Naive thymus-derived CD8-positive, alpha-beta T cell (primary cell): ENCODE measurements at places on chromosomes 6 and 20. TPM values are rescaled to one million over a fixed set of nuclear protein-coding genes. Genes with fewer than 3 reads are reported as not detected.
A peak's percentile ranks its signal among the peaks of the same experiment; 100 is the strongest.

- no peak overlapping the region for H3K4me3 ChIP-seq
- no peaks in the 10 kb centered on the region for H3K4me1 ChIP-seq
Observed at GRCh38 chr6:158445426-158446085, 114.3 kb upstream of the TMEM181 start.

DNA sequence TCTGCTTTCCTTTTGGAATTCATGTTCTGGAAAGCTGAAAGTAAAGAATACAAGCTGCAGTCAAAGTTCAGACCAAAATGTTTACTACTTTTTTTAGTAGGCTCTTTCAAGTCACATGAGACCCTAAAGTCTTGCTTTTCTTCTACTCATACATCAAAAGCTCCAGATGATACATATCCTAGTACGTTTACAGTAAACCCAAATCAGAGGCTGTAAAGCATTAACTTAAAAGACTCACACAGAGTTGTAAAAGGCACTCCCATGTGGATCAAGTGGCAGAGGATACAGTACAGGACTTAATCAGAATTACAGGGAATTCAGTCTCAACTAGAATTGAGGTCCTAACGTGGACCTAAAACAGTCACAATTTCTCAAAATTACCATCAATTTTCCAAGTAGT is 40.7 kb downstream of the STK38 start:
- peak overlapping the region; percentile 57 for H3K4me3 ChIP-seq
- H3K27me3 ChIP-seq = no peaks in the 10 kb centered on the region
- H3K27ac ChIP-seq = peak overlapping the region; percentile 78
- peaks cover 41% of the 10 kb centered on the region for H3K4me1 ChIP-seq

- H3K4me1 ChIP-seq = peaks cover 4% of the 10 kb centered on the region
- H3K27ac ChIP-seq = no peak overlapping the region
- DNase-seq = no peak
- peaks cover 19% of the 10 kb centered on the region for H3K36me3 ChIP-seq
- H3K27me3 ChIP-seq = peaks cover 3% of the 10 kb centered on the region
Observed at GRCh38 chr20:60096166-60096565, 137.9 kb downstream of the CDH26 start.

The OPRL1 gene
- 0.82 TPM for polyA plus RNA-seq

DNA sequence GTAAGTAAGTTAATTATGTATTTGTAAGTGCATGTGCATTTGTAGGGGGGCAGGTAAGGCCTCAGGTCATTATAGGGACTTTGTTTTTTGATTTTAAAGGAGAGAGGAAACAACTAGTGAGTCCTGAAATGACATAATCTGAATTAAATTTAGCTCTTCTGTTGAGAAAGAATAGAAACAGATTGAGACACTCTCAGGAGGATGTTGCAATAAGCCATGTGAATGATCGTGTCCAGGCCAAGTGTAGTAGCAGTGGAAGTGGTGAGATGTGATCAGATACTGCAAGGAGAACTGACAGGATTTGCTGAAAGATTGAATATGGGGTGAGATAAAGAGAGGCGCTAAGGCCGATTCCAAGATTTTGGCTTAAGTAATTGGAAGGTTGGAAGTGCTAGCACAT is 2.6 kb upstream of the CENPW start:
- no peaks in the 10 kb centered on the region for H3K36me3 ChIP-seq
- no peaks in the 10 kb centered on the region for H3K27me3 ChIP-seq
- H3K4me3 ChIP-seq = no peak overlapping the region
- peaks cover 11% of the 10 kb centered on the region for H3K4me1 ChIP-seq
- no peak overlapping the region for H3K27ac ChIP-seq

GRCh38 chr20:49140834-49141233 is 47.3 kb downstream of the STAU1 start:
- DNase-seq = no peak
- H3K27ac ChIP-seq = no peak overlapping the region
- no peaks in the 10 kb centered on the region for H3K27me3 ChIP-seq
- no peak overlapping the region for H3K4me3 ChIP-seq

DNA sequence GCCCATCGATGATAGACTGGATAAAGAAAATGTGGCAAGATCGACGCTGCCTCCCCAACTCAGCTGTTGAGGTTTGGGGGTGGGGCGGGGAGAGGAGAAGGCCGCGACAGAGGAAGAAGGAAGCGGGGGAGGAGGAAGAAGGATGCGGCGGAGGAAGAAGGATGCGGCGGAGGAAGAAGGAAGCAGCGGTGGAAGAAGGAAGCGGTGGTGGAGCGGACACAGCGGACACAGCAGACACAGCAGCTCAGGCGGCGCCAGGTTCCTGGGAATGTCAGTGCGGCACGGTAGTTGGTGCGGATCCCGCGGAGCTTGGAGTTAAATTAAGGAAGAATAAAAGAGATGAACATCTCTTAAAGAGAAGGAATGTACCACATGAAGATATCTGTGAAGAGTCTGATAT is 163.9 kb upstream of the NT5E start:
- no peak overlapping the region for H3K27ac ChIP-seq
- H3K27me3 ChIP-seq = peaks cover 11% of the 10 kb centered on the region
- no peak overlapping the region for H3K4me3 ChIP-seq

GRCh38 chr6:130159956-130160355 is 62.8 kb downstream of the SAMD3 start:
- H3K36me3 ChIP-seq = peaks cover 21% of the 10 kb centered on the region
- peaks cover 26% of the 10 kb centered on the region for H3K4me1 ChIP-seq
- no peak for DNase-seq
- no peak overlapping the region for H3K4me3 ChIP-seq
- H3K27ac ChIP-seq = peak overlapping the region; percentile 49

GRCh38 chr6:75381877-75382633 is 97.5 kb upstream of the TMEM30A start:
- H3K4me3 ChIP-seq = no peak overlapping the region
- peaks cover 3% of the 10 kb centered on the region for H3K27me3 ChIP-seq
- H3K36me3 ChIP-seq = no peaks in the 10 kb centered on the region
- H3K27ac ChIP-seq = no peak overlapping the region

DNA sequence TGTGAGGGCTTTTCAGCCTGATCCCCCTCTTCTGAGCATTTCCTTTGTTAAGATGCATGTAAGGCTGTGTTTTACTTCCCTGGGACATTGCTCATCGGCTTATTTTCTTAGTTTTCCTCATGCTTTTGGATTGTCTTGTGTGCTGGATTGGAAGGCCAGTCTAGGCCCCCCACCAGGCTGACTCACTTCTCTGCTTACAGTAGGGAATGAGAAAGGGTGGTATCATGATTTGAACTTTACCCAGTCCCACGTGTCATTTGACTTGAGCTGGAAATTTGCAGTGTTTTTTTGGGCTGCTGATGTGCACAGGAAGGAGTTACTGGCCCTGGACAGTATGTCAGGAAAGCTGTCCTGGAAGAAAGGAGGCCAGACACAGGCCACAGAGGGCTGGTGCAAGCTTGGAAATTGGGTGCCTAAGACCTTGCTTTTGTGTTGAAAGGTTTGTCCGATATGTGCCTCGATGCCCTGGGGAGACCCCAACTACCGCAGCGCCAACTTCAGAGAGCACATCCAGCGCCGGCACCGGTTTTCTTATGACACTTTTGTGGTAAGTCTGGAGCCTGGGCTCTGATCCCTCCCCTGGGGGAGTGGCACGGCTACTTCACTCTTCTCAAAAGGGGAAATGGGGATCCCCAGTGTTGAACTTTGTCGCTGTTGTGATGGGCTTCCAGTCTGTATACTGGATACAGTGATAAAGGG is 12.8 kb downstream of the RNF114 start:
- H3K4me3 ChIP-seq = no peak overlapping the region
- peaks cover 21% of the 10 kb centered on the region for H3K4me1 ChIP-seq
- no peak for DNase-seq
- H3K27ac ChIP-seq = no peak overlapping the region

The TPD52L1 gene
- polyA plus RNA-seq = not detected

The CLDN20 gene
- polyA plus RNA-seq = not detected

The LY6G6D gene
- not detected for polyA plus RNA-seq

DNA sequence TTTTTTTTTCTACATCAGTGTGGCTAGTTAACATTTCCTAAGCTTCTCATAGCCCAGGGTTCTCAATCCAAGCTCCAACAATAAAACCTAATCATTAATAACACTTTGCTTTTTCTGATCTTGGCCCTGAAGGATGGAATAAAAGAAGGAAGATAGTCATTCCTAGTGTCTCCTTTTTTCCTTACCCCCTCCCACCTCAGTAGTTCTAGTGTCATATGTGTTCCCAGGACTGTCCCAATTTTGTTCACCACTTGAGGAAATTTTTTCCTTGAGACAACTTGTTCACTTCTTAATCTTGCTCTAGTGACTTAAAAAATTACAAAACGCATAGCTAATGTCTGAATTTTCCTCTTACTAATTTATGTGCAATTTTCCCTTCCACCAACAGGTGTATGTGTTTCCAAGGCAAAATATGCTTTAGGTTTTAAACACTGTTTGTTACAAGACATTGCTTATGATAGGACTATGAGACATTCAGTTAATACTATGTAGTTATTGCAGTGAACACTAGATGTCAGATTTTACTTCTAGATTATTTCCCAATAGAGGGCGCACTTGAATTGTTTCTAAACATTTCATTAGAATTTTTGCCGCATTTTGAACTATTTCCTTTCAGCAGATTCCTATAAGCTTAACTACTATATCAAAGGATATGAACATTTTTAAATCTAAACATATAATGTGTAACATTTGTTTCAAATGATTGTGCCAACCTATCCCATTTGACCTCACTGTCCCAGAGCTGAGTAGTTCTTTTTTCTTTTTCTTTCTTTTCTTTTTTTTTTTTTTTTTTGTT is 18.5 kb upstream of the C6orf141 start:
- no peak for DNase-seq
- H3K4me1 ChIP-seq = no peaks in the 10 kb centered on the region
- no peaks in the 10 kb centered on the region for H3K36me3 ChIP-seq
- H3K27me3 ChIP-seq = peaks cover 9% of the 10 kb centered on the region
- H3K27ac ChIP-seq = no peak overlapping the region
- H3K4me3 ChIP-seq = no peak overlapping the region

DNA sequence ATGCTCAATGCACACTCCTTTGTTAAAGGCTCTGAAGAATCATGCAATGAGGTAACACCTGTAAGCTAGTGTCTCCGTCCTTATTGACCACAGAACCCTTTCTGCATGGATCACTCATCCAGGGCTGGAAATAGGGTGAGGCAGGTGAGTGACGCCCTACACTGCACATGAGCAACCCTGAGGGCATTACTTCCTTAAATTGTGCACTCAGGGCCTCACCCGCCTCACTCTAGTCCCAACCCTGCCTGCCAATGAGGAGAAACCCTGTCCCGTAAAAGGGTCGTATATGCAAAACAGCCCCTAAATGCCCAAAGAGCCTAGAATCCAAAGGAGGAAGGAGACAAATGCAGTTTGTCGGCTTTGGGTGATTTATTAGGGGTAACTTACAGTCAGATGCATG is 33.6 kb upstream of the NOP56 start:
- H3K4me1 ChIP-seq = no peaks in the 10 kb centered on the region
- no peak for DNase-seq
- peaks cover 33% of the 10 kb centered on the region for H3K27me3 ChIP-seq
- H3K36me3 ChIP-seq = no peaks in the 10 kb centered on the region
- H3K4me3 ChIP-seq = no peak overlapping the region

GRCh38 chr20:37190354-37191112 is 11.2 kb upstream of the MROH8 start:
- H3K27ac ChIP-seq = peak overlapping the region; percentile 67
- no peaks in the 10 kb centered on the region for H3K27me3 ChIP-seq
- H3K4me1 ChIP-seq = peaks cover 83% of the 10 kb centered on the region
- peak overlapping the region; percentile 68 for H3K4me3 ChIP-seq

DNA sequence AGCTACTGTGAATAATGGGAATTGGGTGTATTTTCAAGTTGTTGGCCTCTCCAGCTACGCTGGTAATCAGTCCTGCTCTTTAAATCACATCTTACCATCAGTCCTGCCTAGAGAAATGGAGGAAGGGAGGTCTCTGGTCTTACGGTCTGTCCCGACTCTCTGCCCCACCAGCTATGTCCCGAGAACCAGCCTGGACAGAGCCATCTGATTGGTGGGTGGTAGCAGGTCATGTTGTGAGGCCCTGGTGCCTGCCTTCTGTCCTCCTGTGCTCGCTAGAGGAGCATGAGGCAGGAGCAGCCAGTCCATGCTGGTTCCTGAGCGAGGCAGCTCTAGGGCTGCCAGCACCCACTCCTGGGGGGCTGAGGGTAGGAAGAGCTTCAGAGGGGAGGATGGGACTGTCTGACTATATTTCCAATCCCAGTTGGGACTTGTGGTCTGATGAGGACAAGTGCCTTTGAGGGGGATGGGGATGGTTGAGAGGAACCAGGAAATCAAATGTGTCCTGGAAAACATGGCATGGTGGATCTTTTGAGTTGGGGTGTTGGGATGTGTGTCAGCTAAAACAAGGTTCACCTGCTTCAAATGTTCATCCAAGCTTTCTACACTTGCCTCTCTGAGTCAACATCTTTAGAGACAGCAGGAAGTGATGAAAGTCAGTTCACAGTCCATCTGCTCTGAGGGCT is 33.0 kb downstream of the SYNJ2 start:
- H3K36me3 ChIP-seq = no peaks in the 10 kb centered on the region
- H3K4me1 ChIP-seq = peaks cover 49% of the 10 kb centered on the region
- no peaks in the 10 kb centered on the region for H3K27me3 ChIP-seq
- no peak for DNase-seq

DNA sequence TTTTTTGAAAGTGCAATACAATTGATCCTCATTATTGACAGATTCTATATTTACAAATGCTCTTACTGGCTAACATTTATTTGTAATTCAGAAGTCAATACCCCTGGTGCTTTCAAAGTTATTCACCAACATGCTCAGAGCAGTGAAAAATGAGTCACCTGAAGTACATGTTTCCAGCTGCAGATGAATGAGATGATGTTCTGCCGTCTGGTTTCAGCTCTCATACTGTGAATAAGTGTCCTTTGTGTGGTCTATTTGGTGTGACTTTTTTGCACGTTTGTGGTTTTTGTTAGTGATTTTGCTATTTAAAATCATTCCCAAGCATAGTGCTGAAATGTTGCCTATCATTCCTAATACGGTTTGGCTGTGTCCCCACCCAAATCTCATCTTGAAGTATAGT is 22.3 kb upstream of the EYA4 start:
- H3K27me3 ChIP-seq = peaks cover 3% of the 10 kb centered on the region
- no peak overlapping the region for H3K27ac ChIP-seq
- no peaks in the 10 kb centered on the region for H3K4me1 ChIP-seq
- no peak for DNase-seq
